NCI-H446 treated with DMSO at 0.1 percent for 48 hours (cell line): ENCODE measurements at places on chromosomes 13 and 19.

- no peak for DNase-seq
Measured at GRCh38 chr19:55549500-55550320, 4.4 kb upstream of the SBK3 start.

GRCh38 chr13:66265371-66265770 is 964.8 kb downstream of the PCDH9 start:
- no peak for DNase-seq

DNA sequence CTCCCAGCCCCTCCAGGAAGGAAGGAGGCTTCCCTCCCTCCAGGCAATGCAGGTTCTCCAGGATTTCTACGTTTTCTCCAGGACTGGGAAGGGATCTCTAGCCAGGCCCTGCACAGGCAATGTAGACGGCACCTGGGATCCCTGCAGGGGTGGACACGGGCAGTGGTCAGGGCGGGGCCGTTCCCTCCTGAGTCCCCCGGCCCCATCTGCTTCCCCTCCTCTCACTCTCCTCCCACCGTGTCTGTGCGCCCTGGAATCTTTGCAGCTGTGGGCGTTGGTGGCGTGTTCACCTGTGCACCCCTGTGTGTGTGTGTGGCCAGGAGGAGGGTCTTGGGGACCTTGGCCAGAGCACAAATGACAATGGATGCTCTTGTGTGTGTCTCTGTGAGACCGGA is 10.0 kb downstream of the NRTN start:
- DNase-seq, result no peak

GRCh38 chr13:94673851-94674250 is 38.5 kb downstream of the SOX21 start:
- DNase-seq, result no peak

DNA sequence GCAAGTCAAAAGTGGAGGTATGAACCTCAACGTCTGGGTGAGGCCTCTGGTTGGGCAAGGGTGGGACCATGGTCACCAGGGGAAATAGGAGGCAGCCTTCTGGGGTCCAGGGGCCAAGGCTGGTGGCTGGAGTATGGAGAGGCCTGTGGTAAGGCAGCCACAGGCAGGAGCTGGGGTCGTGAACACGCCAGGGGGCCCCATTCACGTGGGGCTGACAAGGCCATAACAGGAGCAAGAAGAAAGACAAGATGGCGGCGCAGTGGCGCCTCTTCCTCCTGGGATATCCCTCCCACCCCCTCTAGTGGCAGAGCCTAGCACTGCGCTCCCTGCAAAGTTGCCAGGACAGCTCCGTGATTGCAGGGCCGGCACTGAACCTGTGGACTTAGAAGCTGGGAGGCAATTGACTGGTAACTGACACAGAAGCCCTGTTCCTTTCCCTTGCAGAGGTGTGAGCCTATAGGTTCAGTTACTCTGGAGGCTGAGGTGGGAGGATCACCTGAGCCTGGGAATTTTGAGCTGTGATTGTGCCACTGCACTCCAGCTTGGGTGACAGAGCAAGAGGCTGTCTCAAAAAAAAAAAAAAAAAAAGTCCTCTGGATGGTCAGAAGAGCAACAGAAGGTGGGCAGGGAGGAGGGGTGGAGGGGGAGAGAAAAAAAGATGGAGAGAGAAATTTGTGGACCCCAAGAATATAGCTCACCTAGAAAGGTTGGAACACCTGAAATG is 19.7 kb upstream of the EDDM13 start:
- DNase-seq, result peak; percentile 9

DNA sequence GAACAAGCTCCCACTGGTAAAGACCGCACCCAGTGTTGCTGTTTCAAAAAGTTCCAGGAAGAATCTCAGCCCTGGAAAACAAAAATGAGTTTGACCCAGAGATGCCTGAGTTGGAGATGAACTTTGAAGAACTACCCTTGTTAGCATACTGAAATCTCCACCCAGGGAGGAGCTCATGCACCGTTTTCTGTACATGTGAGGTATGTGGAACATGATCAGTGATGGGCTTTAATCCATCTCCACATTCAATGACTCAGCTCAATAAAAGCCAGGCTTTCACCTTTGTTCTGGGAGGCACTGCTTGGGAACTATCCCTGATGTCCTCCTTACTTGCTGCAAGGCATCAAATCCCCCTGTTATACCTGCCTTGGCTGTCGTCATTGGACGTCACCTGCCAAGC is 279.9 kb downstream of the UQCRFS1 start:
- DNase-seq, result no peak

- DNase-seq, result no peak
Measured at GRCh38 chr13:74751739-74752138, 617.5 kb upstream of the KLF12 start.

DNA sequence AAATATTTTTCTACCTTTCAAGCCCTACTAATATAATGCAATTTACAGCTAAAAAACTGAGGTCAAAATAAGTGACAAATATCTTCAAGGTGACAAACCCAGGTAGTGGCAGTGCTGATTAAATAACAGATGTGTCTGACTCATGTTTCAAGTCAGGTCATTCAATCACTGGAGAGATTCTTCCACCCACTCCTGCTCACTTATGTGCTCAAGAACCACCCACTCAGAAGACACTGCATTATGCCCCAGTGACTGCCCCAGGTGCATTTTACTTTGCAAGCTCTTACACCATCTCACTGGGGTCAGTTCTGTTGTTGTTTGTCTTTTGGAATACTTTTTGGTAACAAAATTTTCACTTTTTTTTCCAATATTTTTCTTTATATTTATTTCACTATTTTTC is 2.2 kb downstream of the ZNF100 start:
- DNase-seq, result no peak

DNA sequence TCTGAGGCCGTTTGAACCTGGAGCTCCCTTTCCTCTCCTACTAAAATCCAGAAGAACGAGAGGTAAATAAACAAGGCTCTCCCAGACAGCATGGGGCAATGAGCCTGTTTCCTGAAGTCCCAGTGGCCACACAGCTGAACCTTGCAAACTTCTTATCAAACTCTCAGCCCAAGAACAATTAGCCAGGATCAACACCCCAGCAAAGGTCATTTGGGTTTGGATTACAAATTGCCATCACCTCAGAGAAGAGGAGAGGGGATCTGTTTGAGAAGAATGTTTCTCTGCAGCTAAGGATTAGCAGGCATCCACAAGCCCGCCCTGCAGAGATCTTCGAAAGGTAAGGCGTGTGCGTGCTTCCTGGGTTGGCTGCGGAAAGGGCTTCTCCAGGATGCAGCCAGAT is 201.9 kb upstream of the SOX1 start:
- no peak for DNase-seq

DNA sequence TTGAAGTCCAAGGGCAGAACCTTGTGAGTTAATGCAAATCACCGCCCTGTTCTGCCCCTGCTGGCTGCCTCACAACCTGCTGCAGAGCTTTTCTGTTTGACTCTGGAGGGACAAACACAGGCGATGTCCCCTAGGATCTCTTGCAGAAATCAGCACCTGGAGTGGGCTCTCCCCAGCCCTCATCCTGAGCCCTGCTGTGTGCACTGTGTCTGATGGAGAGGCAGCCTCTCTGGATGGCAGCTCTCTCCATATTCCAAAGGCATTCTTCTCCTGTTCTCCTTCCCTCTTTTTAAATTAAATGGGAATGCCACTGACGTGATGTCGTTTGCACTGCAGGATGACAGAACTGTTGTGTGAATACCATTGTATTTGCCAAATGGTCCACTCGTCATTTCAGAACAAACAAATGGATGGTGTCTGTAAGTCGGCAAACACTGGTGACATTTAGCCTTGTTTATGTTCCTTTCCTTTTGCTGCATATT is 184.1 kb downstream of the ZNF536 start:
- no peak for DNase-seq

- DNase-seq, result no peak
Measured at GRCh38 chr19:31600731-31601295, 251.6 kb upstream of the TSHZ3 start.

GRCh38 chr19:15161028-15161984 is 39.5 kb downstream of the NOTCH3 start:
- peak; percentile 30 for DNase-seq

- no peak for DNase-seq
Measured at GRCh38 chr19:43527860-43528622, 1.0 kb upstream of the ETHE1 start.

DNA sequence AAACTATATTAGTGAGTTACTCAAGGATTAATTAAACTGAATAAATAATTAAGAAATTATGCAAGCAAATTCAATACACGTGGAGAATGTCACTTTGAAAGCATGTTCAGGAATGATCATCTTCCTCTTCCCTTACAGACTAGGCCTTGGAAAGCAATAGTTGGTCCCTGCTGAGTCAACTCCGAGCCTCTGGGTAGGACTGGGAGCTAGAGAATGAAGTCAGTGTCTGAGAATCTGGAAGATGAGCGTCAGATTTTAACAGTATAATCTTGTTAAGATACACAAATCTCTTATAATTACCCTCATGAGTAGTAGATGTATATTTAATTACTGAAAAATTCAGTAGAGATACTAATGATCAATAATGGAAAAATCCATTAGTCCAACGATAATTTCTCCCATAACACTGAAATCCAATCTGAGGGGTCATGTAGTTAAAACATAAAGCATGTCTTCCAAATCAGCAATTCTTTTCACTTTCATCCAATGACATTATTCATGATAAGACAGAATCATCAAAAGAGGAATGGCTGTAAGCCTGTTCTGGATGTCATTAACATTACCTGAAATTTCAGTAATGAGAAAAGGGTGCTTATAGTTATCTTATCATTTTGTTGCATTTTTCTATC is 423.0 kb downstream of the DCT start:
- DNase-seq, result no peak

GRCh38 chr13:51047434-51048165 is 63.5 kb downstream of the C13orf42 start:
- no peak for DNase-seq

DNA sequence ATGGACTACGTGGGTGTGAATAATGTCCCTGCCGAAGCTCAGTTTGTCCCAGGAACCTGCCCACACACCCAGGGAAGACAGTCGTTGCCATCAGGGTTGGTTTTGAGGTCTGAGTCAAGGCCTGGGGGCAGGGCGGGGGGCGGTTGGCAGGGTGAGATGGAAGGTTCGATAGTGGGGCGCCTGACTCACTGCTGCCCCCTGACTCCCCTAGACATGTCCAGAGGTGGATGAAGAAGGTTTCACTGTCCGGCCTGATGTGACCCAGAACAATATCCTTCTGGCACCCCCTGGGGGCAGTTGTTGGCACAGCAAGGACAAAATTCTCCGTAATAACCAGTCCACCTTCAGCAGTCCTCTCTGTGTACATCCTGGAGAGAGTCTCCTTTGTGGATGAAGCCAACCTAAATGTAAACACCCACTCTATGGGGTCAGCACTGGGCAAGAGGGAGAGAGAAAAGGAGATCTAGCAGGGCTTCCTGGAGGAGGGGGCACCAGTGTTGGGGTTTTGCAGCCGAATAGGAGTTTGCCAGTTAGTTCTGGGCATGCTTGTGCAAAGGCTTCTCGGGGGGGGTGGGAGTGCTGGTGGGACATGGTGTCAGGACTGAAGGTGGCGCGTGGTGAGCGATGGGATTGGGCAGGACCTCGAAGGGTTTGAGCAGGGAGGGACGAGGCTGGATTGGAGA is 19.6 kb upstream of the B3GNT3 start:
- DNase-seq, result no peak

- no peak for DNase-seq
Measured at GRCh38 chr13:52955472-52955874, 73.1 kb upstream of the OLFM4 start.

DNA sequence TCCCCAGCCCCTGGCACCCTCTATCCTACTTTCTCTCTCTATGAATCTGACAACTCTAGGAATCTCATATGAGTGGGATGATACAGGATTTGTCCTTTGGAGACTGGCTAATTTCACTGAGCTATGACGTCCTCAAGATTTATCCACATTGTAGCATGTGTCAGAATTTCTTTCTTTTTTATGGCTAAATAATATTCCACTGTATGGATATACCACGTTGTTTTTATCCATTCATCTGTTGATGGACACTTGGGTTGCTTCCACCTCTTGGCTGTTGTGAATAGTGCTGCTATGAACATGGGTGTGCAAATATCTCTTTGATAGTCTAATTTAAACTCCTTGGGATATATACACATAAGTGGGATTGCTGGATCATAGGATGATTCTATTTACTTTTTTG is 24.0 kb upstream of the INSR start:
- DNase-seq, result no peak

- no peak for DNase-seq
Measured at GRCh38 chr13:29510651-29511084, 84.8 kb downstream of the SLC7A1 start.

DNA sequence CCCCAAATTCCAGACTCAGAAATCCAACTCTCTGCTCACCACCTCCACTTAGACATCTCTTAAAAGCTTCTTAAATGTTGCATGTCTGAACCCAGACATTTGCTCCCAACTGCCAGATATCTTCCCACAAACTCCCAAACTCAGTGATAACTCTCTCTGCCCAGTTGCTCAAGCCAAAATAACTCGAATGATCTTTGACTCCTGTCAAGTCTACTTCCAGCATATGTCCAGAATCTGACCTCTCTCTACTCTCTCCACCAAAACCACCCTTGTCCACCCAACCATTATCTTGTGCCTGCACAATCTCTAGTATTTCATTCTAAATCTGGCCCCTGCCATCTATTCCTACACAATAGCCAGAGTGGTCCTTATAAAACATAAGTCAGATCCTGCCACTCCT is 99.3 kb downstream of the FGF14 start:
- DNase-seq, result no peak

DNA sequence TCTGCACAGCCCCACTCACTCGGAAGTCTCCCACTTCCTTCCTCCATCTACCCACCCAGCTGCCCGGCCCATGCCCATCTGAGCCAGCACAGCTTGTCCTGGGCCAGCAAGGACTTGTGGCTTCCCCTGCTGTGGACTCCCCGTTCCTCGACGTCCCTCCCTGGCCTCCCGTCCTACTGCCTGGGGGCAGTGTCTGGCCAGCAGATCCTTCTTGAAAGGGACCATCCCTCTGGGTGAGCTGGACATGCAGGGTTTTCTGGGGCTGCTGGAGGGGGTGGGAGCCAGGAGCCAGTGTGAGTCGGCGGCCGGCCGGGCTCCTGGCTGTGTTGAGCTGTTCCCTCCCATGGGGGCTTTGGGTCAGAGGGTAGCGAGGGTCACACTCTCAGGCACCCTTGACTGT is 26.7 kb downstream of the CRTC1 start:
- no peak for DNase-seq

GRCh38 chr19:4866595-4867424 is 657 bp downstream of the PLIN3 start:
- no peak for DNase-seq

- no peak for DNase-seq
Measured at GRCh38 chr13:68888832-68889231, 1218.8 kb upstream of the ATXN8OS start.
